ENCODE measurements at places on chromosomes 7 and 10.

DNA sequence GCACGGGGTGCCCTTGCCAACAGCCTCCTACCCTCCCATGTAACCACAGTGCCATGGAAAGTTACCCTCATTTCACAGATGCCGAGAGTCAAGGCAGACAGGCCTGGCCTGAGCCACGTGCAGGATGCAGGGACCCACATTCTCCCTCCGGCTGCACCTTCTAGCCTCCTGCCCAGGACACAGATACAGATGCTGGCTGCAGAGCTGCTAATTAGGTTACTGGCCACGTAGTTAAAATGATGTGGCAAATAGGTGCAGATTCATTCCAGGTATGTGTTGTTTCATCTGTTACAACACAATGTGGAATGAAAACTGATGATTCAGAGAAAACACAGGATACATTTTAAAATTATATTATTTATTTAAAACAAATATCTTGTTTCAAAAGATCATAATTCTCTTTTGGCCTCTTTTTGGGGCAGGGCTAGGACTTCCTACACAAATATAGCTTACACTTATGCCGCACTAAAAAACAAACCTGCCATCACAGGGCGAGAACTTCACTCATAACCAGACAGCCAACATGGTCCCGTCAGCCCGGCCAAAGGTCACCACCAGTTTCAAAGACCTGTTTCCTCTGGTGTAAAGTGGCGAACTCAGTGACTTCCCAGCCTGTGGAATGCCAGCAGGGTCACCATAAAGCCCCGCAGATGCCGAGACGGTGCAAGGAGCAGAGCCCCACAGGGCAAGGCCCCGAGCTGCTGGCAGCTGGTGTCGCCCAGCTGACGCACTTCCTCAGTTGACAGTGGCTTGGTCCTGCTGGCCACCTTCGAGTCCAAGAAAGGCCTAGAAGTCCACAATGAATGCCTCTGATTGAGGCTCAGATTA lies 83.5 kb downstream of the TNS3 start:
- no peak for DNase-seq

DNA sequence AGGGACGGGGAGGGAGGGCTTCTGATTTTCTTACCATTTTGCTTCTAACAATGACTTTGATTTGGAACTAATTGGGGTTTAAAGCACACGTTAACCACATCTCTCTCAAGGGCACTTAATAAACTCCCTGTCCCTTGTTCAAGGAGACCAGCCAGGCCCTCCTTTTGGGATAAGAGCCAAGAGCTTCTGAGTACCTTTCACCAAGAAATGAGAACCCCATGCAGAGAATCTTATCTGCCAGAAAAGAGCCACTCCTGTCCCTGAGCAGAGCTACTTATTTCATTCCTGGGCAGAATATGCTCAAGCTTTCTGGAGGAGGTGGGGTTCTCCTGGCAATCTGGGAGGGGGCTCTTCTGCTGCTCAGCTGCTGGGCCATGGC lies 574.6 kb downstream of the GALNT17 start:
- no peak for DNase-seq

- no peak for DNase-seq
Observed at GRCh38 chr7:67346126-67346525, 349.5 kb downstream of the TYW1 start.

GRCh38 chr10:103680869-103681236 lies 174.5 kb downstream of the SH3PXD2A start:
- no peak for DNase-seq

DNA sequence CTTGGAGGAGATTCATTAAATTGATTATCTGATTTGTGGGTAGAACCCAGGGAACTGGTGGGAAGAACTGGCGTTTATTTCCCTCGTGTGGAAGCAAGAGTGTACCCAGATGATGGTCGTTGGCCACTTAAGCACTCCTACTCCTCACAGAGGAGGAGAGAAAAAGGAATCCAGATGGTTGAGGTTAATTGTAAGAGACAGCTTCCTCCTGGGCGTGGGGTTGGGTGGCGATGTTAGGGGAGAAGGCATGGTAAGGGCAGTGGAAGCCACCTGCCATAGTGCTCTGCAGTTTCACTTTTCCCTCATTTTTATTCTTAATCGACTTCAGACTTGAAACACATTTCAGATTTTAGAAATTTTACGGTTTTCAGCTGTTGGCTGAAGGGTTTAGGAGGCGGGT lies 104.1 kb downstream of the DOCK1 start:
- DNase-seq, result no peak

GRCh38 chr7:26195867-26196657 lies 4.5 kb downstream of the HNRNPA2B1 start:
- no peak for DNase-seq

DNA sequence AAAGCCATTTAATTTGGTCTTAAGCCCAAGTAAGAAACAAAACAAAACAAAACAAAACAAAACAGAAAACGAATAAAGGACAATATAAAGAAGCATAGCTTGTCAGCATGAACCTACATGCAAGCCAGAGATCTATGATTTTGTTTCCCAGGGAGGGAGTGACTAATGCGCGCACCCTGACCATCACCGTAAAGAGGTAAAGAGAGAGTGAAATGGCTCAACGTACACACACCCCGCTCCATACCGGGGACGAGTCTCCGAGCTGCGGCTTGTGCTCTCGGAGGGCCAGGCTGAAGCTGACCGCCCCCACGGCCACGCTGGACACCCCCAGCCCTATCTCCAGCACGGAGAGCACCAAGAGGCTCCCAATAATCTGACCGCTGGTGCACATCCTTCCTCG lies 1.1 kb downstream of the TMEM196 start:
- DNase-seq, result no peak

DNA sequence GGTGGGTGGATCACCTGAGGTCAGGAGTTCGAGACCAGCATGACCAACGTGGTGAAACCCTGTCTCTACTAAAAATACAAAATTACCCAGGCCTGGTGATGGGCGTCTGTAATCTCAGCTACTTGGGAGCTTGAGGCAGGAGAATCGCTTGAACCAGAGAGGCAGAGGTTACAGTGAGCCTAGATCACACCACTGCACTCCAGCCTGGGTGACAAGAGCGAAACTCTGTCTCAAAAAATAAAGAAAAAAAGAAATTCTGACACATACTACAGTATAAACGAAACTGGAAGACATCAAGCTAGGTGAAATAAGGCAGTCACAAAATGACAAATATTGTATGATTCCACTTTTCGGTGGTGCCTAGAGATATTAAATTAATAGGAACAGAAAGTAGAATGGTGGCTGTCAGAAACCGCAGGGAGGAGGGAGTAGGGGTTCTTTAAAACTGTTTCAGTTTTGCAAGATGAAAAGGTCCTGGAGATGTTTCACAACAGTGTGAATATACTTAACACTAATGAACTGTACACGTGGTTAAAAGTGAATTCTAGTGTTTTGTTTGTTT lies 23.2 kb downstream of the PILRA start:
- no peak for DNase-seq

GRCh38 chr10:112716076-112716475 lies 234.0 kb upstream of the TCF7L2 start:
- DNase-seq, result no peak

GRCh38 chr10:129881641-129882040 lies 82.4 kb downstream of the EBF3 start:
- DNase-seq, result no peak

DNA sequence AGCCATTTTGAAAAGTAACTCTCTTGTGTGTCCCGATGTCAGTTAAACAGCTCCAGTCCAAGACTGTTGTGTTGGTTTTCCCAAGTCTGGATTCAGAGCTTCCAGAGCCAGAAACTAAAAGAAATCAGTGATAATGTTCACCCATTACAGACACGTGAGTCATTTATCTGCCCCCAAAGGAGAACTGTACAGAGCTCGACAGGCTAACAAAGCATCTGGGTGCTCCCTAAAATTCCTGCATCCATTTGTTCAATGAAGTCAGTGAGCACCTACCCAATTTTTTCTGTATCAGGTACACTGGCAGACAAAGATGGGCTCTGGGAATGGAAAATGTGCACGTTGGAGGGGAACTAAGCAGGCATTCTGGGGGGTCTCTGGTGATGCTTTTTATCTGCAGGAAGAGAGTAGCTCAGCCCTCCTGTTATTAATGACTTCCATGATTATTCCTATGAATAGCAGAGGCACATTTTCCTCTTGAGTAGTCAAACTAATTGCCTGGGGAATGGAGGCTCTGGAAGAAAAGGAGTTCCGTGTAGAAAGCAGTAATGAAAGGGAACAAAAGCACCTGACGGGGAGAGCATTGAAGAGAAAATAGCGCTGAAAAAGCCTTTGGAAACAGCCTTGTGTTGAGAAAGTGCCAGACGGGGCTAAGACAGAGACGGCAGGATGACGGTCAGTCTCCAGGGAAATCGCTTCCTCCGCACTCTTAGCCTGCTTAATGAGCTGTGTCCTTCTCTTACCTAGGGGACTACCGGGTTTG lies 75.3 kb downstream of the GAD2 start:
- no peak for DNase-seq

DNA sequence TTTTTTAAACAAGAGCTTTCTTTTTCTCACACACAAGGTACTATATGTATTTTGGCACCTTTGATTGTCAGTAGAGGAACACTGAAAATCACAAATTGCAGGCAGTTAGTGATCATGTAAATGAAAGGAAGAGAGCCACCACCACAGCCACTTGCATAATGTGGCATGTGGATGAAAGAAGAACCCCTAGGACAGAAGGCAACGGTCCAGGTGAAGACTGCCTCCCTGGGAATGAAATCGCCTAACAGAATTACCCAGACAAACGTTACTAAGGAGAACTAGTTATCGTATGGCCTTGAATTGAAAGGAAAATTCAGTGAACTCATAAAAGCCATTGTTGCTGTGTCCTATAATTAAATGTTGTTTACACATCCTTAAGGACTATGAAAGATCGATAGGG lies 41.2 kb upstream of the PTPRZ1 start:
- DNase-seq, result no peak

DNA sequence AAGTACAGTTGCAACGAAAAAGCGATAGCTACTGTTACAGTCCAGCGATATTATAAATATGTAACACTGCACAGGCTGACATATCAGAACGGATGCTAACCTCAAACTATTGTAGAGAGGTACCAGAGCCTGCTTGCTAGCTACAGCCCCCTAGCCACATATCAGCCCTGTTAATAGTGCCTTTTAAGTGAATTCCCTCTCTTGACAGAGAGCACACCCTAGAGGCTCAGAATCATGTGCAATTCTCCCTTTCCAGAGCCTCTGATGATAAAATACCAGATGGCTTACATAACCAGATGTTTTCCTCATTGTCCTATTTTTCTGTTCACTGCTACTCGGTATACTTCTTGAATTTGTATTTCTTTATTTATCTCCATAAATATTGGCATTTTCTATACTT lies 960.7 kb upstream of the CELF2 start:
- no peak for DNase-seq

GRCh38 chr10:125584954-125585353 lies 98.0 kb downstream of the TEX36 start:
- no peak for DNase-seq

DNA sequence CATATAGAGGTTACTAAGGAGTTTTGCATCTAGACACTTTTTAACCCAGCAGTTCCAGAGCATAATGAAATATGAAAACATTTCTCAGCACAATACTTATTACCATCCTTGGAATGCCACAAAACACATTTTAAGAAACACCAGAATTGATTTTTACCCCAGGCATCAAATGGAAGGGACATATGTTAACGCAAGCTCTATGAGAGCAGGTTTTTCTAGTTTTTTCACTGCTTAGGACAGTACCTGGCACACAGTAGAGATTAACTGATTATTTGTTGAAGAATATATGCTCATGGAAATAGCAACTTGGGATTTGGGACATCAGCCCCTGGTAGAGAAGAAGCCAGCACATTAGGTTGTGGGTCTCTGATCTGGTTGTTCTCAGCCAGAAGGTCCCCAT lies 67.0 kb upstream of the ARID5B start:
- DNase-seq, result no peak

DNA sequence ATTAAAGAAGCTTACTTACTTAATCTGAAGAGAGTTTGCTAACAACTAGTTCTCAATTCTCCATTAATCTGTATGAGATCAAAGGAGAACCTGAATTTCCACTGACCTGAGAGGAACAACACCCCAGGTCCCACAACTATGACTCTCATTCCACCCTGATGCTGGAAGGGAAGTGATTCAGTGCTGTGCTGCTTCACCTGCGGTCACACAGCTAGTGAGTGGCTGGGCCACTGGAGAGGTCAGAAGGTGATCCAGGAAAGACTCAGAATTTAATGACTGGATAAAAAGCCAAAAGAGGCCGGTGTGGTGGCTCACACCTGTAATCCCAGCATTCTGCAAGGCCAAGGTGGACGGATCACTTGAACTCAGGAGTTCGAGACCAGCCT lies 23.6 kb downstream of the SORBS1 start:
- DNase-seq, result no peak

DNA sequence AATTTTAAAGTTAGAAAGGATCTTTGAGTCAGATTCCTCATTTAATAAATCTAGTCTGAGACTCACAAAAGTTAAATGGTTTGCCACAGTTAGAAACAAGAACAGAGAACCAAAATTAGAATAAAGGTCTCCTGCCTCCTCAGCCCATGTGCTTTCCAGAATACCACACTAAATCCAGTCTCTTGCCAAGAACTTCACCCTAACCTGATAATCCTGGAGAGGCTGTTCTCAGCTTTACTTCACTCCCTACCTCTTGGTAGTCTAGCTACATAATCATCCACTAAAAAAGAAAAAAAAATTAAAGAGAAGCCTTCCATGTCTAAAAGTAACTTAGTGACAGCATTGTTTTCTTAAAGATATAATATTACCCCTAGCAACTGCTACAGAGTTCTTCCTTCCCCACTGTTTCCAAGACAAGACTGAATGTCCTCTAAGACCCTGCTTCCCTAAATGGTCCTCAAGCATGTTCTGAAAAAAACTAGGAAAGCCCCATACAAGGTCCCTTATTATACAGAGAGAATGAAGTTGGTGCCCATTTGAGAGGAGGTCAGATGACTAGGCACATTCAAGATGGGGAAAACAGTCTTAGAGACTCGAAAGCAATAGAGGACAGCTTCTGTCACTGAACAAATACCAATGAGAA lies 56.8 kb downstream of the ZNF438 start:
- no peak for DNase-seq

GRCh38 chr10:91163869-91164474 lies 56.5 kb upstream of the PCGF5 start:
- peak; percentile 63 for DNase-seq

GRCh38 chr10:121121462-121121861 lies 270.3 kb downstream of the WDR11 start:
- DNase-seq, result no peak

DNA sequence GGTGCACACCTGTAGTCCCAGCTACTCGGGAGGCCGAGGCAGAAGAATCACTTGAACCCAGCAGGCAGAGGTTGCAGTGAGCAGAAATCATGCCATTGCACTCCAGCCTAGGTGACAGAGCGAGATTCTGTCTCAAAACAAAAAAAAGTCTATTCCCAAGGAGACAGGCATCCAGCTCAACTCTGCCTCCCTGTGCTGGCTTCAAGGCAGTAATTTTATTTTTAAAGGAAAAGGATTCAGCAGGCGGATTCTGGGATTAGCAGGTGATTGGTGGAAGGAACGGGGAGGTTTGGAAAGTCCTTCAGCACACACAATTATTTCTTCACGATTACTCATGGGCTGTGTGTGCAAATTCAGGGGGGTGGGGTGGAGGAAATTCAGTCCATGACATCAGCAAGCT lies 242.9 kb downstream of the PAXIP1 start:
- DNase-seq, result no peak
